ENCODE measurements at places on chromosomes 12 and 14. TPM values are rescaled to one million over a fixed set of nuclear protein-coding genes. Genes with fewer than 3 reads are reported as not detected.
A peak's percentile ranks its signal among the peaks of the same experiment; 100 is the strongest.

DNA sequence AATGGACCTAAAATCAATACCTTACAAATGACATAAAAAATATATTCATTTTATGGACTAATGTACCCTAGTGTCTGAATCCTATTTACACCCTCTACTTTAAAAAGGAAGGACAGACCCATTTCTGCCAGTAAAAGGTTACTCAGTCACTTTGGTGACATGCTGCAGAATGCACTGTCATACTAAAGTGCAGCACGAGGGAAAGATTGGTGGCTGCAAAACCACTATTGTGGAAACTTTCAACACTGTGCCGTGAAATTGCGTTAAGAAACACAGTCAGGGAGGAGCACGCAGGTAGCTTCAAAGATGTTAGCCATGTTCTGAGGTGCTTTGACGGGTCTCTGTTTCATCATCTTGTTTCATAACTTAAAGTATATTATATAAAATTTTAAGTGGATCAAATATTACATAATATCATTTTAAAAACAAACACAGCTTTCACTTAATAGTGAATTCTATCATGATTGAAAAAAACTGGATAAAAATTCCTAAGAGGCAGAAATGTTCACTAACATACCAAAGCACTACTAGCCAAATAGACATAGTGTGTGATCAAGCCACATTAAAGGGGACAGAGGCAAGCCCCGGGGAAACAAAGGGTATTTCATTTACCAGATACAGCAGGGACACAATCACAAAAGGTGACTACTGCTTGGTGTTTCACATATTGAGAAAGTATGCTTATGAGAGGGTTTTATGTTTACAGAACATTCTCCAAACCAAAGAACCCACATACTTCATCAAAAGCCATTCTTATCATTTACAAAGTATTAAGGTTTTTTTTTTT lies 330.8 kb upstream of the SOX5 start:
- no peak for DNase-seq

Gene DIO2
- total RNA-seq: not detected

DNA sequence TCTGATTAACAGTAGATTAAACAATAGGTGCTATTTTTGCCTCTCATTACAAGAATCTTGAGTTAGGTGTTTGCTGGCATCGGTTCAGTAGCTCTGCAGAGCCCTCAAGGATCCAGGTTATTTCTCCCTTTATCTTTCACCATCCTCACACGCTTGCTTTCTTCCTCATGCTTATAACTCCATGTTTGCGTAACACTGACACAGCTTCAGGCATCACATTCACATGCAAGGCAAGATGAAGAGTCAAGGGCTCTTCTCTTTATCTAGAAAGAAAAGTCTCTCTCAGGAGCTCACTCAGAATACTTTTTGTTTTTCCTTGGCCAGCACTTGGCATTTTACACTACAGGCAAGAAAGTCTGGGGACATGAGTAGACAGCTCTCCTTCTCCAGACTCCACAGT lies 24.2 kb upstream of the PTHLH start:
- DNase-seq: no peak

Gene OVCH1
- total RNA-seq: not detected

DNA sequence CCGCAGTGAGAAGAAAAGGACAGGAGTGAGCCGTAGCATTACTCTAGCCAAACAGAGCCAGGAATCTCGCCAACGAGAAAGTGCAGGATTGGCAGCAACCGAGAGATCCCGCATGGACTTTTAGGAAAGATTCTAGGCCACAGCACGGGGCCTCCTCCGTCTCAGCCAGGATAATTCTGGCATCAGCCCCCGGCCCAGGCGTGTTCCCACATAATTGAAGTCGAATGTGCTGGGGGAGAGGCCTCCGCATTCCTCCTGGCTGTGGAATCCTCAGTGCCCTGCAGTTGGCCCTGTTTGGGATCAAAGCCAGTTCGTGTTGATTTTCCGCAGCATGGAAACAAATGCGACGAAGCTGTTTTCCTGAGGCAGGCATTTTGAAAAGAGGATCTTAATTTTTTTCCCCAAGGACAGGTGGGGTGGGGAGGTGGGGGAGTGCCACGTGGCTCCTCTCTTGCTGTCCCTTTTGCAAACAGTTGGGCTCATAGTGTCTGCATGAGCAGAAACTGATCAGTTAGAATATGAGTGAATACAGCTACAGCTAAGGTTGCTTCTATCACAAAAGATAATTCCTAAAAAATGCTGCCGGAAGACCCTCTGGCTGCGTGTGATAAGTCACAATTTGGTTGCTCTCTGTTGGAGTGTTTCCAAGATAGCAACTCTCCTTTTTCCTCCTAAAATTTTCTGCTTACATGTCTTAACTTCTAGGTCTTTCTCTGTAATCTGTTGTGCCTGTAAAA lies 37.3 kb upstream of the ATXN2 start:
- no peak for DNase-seq

Gene PLEKHH1
- total RNA-seq: 1.0 TPM

Gene PPM1H
- total RNA-seq: not detected

Gene GOLGA5
- total RNA-seq: 24.2 TPM

Gene FIGNL2
- 0.86 TPM for total RNA-seq

DNA sequence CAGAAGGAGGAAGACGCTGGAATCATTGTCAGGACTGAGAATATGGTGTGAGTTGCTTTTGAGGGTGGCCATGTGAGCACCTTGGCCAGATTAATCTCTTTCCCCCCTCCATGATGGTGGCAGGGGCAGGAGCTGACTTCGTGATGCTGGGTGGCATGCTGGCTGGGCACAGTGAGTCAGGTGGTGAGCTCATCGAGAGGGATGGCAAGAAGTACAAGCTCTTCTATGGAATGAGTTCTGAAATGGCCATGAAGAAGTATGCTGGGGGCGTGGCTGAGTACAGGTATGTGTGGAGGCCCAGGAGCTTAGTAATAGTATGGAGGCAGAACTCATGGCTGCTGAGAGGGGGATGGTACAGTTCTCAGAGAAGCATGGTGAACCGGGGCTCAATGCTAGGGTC lies 4.3 kb downstream of the TINF2 start:
- DNase-seq: no peak

- no peak for DNase-seq
Observed at GRCh38 chr14:100278702-100279101, 27.5 kb downstream of the SLC25A29 start.

DNA sequence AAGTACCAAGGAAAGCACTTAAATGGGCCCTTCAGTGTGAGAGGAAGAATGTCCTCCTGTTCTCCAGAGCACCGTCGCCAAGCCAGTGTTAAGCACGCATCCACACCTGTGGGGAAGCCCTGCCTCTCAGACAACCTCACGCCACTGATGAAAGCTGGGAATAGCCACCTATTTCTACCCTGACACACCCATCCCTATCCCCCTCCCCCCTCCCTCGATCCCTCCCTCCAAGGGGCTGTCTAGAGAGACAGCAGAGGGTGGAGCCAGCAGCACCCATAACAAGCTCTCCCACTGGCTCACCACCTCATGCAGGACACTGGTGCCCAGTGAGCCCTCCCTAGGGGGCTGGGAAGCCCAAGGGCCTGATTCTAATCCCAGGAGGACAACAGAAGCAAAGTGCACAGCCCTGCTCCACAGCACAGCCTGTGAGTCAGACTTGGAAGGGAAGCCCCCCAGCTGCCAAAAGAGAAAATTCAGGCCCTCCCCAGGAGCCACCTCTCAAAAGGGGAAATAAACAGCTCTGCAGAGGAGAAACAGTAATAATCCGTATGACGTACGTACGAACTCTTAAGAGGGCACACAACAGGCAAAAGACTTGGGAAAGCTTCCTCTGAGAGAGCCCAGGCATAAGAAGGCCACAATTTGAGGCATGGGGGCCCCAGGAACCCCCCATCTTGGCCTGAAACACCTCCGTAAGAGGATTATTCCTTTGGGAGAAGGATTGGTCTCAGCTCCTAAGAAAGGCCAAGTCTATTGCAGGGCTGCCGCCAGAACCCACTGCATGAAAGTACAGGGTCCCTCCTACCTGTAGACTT lies 7.8 kb downstream of the PITPNM2 start:
- no peak for DNase-seq

DNA sequence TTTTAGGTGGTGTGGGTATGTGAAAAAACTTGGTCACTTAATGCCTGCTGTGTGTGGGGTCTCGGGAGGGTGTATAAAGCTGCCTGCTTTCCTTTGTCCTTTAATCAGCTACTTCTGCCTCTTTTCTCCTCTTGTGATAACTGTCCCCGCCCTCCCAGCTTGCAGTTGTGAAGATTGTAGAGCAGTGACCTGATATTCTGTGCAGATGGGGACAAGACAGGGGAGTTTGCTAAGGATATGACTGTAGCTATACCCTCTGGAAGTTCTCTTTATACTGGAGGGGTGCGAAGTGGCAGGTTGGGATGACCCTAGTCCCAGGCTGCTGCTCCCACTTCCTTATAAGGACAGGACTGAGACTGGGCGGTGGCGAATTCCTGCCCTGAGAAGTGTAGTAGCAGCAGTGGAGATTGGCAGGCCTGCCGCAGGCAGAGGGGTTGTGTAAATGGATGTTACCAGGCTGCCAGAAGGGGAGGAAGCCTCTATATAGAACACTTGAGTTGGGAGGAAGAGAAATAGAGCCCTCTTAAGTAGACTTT lies 835 bp downstream of the MYL6 start:
- no peak for DNase-seq

DNA sequence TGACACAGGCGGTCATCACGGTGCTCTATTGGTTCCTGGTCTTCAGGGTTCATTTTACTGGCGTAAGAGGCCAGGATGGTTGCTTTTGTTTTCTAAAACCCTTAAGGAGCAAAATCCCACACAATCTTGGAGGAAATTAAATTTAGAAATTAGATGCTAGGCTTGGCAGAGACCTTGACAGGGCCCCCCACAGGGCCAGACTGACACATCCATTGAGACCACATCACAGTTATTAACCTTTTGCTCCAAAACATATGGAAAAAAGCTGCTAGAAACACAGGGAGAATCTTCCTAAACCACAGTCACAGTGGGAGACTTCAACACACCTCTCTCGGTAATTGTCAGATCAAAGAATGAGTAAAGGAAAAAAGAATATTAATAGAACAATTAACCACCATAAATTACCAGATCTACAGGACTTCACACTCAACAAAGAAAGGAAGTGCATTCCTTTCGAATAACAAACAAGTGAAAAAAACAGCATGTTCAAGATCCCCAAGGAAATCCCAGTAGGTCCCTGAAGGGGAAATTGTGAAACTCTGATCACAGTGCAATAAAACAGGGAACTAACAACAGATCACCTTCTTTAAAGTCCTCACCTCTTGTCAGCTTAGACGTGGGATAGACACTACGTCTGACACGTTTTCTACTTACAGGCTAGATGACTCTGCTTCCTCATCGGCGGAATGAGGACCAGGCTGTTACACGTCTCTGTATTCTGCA lies 40.2 kb upstream of the TMEM179 start:
- no peak for DNase-seq

Gene NEUROD4
- total RNA-seq: not detected

- DNase-seq: no peak
Observed at GRCh38 chr14:63283884-63284248, 34.9 kb downstream of the GPHB5 start.

Gene ASPG
- 0.30 TPM for total RNA-seq

Gene TSPAN8
- total RNA-seq: not detected

GRCh38 chr12:1879633-1880032 lies 38.8 kb downstream of the CACNA2D4 start:
- no peak for DNase-seq

DNA sequence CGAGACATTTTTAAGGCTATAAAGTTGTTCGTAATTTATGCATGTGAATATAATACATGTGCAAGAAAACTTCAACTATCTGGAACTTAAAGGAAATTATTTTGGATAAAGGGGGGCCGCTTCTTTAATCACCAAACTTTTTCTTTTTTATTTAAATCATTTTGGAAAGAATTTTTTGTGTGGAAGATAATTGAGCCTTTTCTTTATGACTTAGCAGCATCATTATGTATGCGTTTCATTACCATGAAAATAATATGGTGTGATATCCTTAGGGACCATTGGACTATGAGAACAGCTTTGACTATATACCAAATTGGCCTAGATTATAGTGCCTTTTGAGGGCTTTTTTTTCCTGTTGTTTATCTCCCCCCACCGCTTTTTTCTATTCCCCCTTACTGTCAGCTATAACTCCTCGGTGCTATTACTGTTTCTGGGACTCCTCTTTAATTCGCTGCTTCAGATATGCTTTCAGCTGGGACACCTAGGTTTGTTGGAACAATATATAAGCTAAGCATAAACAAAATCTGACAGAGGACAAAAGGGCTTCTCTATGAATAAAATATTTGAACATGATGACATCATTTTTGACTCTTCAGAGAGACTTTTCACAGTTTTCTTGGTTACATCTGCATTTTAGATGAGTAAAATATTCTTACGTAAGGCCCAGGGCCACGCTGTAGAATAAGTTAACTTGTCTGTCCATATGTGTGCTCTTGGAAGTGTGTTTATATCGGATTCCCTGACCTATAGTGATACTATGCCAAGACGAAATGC lies 392.7 kb downstream of the NPAS3 start:
- DNase-seq: no peak

GRCh38 chr12:50246873-50247612 lies 36.3 kb downstream of the LIMA1 start:
- DNase-seq: peak; percentile 66

GRCh38 chr12:41221491-41221890 lies 33.4 kb downstream of the PDZRN4 start:
- no peak for DNase-seq

Gene LALBA
- not detected for total RNA-seq

DNA sequence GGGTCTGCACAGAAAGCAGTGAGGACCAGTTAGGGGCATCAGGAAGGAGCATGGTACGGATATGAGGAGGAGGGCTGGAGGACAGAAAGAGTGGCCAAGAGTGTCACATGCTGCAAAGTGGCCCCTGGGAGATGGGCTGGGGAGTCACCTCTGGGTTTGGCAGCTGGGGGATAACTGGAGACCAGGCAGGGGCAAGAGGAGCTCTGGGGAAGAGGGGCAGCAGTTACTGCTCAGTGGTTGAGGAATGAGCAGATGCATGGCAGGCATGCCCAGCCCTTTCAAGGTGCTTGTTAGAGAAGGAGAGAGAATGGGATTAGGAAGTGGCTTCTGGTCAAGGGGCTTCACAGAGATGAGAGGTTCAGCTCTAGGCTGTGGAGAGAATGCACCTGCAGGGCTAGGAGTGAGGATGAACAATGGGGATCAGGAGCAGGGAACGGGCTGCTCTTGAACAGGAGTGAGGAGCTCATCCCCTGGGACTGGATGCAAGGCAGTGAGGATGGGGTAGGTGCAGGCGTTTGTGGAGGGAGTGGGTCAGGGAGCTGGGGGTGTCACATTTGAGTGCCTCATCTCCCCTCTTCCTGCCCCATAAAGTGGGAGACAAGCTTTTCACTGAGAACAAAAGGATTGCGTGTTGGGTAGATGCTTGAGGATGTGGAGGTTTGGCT lies 127.5 kb downstream of the PAPOLA start:
- no peak for DNase-seq

GRCh38 chr12:15939111-15939510 lies 28.0 kb downstream of the DERA start:
- no peak for DNase-seq

DNA sequence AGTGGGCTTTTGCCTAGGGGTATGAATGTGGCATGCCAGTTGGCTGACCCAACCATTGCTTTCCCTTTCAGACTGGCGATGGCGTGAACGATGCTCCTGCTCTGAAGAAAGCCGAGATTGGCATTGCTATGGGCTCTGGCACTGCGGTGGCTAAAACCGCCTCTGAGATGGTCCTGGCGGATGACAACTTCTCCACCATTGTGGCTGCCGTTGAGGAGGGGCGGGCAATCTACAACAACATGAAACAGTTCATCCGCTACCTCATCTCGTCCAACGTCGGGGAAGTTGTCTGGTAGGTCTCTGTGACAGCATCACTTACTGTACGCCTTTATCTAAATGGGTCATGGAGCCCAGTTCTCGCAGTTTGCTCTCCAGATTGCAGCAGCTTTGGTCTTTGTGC lies 61.1 kb downstream of the ATP2A2 start:
- DNase-seq: no peak

Gene KLRC2
- total RNA-seq: 1.9 TPM
